ENCODE measurements at places on chromosomes 6 and 20.

- no peak for DNase-seq
Measured at GRCh38 chr20:43662943-43663655, 3.8 kb upstream of the MYBL2 start.

- no peak for DNase-seq
Measured at GRCh38 chr20:41447006-41447405, 80.4 kb upstream of the EMILIN3 start.

DNA sequence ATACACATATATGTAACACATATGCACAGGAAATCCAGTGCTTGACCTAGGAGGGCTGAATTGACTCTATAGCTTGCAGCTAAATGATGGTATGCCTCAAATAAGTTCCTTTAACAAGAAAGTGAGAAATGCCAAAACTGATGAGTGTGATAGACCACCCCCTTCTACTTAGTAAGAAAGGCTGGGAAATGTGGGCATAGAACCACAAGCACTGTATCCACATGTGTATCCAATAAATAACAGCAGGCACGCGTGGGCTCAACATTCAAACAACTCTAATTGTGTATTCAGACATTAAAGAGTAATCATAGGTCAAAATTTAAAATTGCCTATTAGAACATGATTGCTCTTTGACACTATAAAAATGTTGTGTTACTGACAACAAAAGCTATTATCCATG, 54.1 kb downstream of the FAM83B start:
- no peak for DNase-seq

DNA sequence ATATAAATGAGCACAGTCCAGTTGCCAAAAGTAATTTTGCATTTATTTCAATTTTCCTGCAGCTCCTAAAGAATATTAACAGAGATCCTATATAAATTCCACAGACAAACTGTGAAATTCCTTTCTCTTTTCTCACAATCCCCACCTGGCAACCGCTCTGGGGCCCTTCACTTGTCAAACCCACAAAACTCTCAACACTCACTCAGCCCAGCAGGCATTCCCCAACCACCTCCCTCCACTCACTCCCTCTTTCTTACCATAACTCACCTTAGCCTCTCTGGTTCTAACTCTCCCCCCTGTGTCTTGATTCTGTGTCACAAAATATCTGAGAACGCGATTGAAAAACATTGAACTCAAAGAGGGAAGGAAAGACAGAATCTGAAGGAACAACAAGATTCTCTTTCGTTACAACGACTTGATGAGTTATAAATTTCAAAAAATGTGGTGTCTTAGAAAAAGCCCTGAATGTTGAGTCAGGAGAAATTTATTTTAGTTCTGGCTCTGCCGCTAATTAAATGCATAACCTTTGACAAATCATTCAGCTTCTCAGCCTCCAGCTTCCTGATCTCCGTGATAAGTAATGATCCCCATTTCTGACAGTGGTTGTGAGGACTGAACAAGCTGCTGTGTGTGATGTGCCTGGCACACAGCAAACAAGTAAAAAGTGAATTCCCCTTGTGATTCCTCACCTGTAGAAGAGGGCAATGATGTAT, 87.9 kb downstream of the UNC5CL start:
- DNase-seq, result no peak

GRCh38 chr20:24949756-24950127, 673 bp downstream of the CST7 start:
- no peak for DNase-seq
